CD4-positive, alpha-beta T cell treated with Interleukin-6 at 100 ng/mL for 8 hours (primary cell): ENCODE measurements at places on chromosomes 6 and 20.

GRCh38 chr6:75368864-75369402 lies 84.3 kb upstream of the TMEM30A start:
- no peak for DNase-seq

DNA sequence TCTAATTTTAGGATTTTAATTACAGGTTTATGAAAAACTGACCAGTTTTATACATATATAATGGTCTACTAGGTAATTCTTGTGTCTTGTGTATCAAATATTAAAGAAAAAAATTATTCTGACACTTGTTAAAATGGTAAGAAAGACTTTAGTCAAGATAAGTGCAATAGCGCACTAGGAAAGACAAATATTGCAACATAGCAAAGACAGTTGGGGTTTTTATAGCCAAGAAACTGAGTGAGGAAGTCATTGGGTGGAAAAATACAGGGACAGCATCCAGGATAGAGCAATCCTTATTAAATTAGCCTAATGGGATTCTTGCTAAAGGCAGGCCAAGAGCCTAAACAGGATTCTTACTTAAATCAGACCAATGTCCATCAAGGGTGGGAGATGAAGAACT lies 71.1 kb downstream of the ROS1 start:
- DNase-seq, result no peak

GRCh38 chr6:78701407-78701806 lies 165.9 kb upstream of the IRAK1BP1 start:
- DNase-seq, result no peak

DNA sequence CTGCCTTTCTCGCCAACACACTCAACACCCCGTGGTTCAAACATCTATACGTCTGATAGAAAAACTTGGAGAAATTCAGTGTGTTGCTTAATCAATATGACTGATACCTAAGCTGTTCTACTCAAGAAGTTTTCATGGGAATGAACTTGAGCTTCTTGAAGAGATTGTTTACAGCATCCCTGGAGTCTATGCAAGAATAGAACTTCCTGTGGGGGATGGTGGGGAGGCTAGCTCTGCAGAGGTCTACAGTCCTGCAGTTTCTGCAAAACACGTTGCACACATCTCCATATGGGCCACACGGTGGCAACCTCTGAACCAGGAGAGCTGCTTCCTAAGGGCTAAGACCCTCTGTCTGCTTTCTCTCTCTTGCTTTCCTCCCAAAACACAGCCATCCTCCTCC lies 32.7 kb upstream of the FANCE start:
- DNase-seq, result peak; percentile 22

- no peak for DNase-seq
Measured at GRCh38 chr6:115765966-115766365, 294.7 kb downstream of the FRK start.

DNA sequence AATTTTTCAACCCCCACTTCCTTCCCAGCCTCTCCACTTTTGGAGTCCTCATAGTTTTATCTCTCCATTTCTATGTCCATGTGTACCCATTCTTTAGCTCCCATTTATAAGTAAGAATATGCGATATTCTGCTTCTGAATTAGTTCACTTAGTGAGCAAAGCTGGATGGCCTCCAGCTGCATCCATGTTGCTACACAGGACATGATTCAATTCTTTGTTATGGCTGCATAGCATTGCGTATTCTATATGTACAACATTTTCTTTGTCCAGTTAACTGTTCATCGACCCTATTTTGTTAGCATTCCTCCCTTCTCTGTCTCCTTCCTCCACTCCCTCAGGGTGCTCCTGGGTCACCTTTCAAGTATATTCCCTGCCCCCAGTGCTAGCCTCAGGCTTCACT lies 210.0 kb upstream of the SSTR4 start:
- no peak for DNase-seq

GRCh38 chr20:48659858-48660257 lies 167.9 kb downstream of the PREX1 start:
- DNase-seq, result no peak

DNA sequence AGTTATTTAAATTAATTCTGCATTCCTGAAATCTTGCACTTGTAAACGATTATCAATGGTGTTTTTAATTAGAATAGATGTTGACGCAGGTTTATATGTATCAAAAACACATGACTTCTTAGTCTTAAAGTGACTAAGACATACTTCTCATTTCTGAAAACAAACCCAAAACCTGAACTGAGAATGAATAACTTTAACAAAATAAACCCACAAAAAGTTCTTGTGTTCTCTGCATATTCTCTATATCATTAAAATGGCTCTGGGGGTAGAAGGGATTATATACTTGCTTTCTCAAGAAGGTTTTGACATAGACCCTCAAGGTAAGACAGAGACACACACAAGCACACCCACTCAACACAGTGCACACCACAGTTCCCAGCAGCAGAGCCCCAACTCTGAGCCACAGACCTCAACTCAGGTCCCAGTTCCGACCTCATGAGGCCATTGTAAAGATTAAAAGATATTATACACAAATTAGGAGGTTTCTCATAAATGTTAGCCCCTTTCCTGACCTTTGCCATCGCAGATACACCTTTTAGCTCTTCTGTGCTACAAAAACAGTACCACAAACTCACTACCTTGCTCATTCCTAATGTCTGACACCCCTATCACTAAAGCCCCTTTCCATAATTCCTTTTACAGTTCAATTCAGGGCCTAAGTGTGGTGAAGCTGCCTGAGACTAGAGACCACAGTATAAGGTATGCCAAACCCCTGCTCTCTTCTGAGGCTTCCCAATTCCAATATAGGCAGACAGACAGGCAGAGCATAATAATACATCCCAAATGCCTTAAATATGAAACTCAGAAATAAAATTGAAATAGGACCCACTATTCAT lies 267.8 kb downstream of the PTPRK start:
- DNase-seq, result no peak

GRCh38 chr6:73058736-73059135 lies 166.6 kb downstream of the KHDC1L start:
- no peak for DNase-seq

GRCh38 chr6:90295854-90296340 lies 746 bp downstream of the BACH2 start:
- peak; percentile 60 for DNase-seq

DNA sequence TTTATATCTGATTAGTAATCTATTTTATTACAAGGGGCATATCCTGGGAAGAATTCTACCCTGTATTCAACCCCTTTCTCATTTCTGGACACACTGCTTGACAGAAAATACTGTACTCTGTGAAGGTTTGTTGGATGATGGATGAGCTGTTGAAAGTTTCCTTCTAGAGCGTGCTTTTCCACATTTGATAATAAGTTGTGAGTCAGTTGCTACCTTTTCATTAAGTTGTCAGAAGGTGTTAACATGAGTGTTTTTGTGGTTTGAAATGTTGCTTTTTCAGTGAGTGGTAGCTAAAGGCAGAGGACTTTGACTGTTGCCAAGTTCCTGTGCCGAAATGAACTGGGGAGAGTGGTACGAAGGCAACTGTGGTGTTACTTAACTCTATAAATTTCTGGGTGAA lies 3.9 kb upstream of the ECI2 start:
- no peak for DNase-seq

- no peak for DNase-seq
Measured at GRCh38 chr6:53309059-53309900, 39.5 kb downstream of the ELOVL5 start.

DNA sequence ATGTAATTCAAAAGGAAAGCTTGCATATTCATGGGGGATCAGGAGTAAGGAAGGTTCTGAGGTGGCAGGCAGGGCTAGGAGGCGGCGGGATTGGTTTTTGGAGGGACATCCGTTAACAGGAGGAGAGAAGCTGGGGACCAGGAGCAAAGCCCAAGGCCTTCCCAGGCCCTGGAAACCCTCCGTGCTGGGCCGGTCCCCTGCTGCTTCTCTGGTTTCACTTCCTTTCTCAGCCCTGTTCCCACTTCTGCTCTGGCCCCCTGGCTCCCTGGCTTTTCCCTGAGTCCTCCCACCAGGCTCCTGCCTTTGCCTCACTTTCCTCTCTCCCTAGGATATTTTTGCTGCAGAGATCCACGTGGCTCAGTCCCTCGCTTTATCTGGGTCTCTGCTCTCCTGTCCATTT lies 26.4 kb upstream of the SALL4 start:
- no peak for DNase-seq

DNA sequence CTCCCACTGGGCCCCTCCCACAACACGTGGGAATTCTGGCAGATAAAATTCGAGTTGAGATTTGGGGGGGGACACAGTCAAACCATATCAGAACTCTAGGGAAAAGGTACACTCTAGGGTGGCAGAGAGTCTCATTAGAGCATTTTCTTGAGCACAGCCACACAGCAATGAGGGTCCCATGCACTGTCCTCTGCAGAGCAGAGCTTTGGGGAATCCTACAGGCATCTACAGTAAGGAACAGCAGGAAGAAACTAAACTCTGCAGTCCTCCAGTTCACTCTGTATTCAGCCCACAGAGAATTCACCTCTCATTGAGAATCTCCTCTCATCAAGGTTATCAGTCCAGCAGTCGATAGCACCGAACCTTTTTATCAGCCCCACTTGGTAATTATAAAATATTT lies 438.6 kb upstream of the NOX3 start:
- DNase-seq, result no peak

GRCh38 chr20:32332614-32333013 lies 25.5 kb upstream of the ASXL1 start:
- no peak for DNase-seq

GRCh38 chr20:51087266-51087665 lies 64.4 kb upstream of the KCNG1 start:
- no peak for DNase-seq

DNA sequence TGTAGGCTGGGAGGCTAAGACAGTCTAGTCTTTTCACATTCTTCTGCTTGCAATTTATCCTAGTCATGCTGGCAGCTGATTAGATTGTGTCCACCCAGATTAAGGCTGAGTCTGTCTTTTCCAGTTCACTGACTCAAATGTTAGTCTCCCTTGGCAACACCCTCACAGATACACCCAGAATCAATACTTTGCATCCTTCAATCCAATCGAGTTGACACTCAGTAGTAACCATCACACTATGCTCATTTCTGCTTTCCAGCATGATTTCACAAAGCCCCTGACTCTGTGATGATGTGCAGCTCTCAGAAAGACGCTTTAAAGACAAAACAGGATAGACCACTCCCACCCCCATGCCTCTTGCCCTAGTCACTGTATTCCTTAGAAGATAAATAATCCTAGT lies 693.0 kb downstream of the HTR1B start:
- DNase-seq, result no peak

DNA sequence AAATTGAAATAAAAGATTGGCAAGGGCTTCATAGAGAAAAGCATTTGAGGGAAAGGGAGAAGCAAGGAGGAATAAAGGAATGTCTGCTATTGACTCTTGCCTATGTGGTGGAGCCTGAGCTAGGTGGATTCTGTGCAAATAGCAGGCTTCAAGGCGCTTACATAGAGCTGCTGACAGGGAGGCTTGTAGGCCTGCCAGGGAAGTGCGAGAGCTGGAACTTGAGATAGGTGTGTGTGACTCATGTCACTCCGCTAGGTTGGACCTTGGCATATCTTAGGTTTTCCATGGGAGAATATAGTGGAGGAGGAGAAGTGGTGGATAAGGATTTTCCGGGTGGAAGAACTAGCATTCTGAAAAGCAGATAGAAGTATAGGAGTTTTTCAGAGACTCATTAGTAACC lies 14.0 kb downstream of the SNRNP48 start:
- DNase-seq, result no peak

- DNase-seq, result no peak
Measured at GRCh38 chr20:5524896-5525295, 208.1 kb upstream of the PROKR2 start.

DNA sequence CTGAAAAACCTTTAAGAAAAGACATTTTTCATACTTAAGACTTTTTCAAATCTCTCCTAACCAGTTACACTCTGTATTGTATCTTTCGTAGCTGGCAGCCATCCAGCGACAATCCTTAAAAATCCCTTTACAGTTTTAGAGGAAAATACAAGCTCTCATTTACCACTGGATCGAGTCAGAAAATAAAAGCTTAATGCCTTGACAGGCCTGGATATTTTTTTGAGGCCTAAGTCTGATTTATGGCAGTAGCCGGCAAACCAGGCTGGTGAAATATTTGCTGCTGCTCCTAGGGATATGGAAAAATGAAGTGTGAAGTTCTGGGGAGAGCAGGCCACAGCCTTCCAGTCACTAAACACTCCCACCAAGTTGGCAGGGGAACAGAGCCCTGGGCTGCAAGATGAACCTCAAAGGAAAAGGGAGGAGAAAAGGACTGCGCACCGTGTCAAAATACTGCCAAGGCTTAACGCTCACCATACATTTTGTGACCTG lies 213.0 kb upstream of the SUPT3H start:
- DNase-seq, result no peak

GRCh38 chr20:33377366-33377765 lies 24.0 kb downstream of the CDK5RAP1 start:
- DNase-seq, result peak; percentile 18
